ENCODE measurements at places on chromosomes 6 and 20.
A peak's percentile ranks its signal among the peaks of the same experiment; 100 is the strongest.

DNA sequence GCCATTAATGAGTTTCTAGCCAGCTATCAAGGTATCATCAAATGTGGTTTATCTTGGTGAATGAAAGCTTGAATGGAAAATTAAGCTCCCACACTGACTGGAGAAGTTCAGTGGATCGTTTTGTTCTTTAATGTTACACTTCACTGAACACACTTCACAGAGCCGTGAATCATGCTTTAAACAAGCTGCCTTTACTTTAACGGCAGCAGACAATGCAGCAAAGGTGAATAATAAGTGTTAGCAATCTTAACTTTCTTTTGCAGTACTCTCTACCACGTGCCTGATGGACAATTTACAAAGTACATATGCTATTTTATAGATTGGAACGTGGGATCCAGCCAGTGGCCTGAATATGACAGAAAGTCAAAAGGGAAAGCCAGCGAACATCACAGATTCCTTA, 424.5 kb downstream of the GRIK2 start:
- DNase-seq: peak; percentile 13

- no peak for DNase-seq
Observed at GRCh38 chr20:58950603-58951002, 30.5 kb upstream of the NELFCD start.

- DNase-seq: no peak
Observed at GRCh38 chr20:51946586-51946985, 144.3 kb upstream of the SALL4 start.

DNA sequence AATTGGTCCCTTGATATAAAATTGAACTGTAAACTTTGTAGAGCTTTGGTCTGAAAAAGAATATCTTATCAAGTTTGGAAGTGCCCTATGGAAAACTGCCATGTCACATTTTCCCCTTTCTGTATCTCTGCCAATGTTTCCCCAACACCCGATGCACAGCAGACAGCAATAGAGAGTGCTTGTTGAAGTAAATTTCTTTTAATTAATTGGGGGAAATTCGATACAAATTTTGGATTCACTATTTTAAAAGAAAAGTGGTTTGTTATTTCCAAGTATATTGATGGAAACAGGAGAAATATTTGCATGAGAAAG, 208.1 kb downstream of the OGFRL1 start:
- no peak for DNase-seq

- no peak for DNase-seq
Observed at GRCh38 chr20:54305421-54305820, 97.5 kb downstream of the PFDN4 start.

DNA sequence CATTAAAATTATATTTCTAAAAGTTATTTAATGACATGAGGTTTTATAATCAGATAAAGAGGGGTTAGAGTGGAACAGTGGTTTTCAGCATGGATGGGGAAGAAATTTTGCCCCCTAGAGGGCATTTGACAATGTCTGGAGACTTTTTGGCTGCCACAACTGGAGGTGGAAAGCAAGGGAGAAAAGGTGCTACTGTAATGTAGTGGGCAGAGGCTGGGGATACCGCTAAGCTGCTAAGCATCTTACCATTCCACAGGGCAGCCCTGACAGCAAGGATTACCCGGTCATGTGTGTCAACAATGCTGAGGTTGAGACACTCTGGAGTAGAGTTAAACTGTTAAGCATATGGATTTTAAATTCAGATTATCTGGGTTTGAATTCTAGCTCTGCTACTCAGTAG, 52.9 kb upstream of the FABP7 start:
- peak; percentile 46 for DNase-seq

DNA sequence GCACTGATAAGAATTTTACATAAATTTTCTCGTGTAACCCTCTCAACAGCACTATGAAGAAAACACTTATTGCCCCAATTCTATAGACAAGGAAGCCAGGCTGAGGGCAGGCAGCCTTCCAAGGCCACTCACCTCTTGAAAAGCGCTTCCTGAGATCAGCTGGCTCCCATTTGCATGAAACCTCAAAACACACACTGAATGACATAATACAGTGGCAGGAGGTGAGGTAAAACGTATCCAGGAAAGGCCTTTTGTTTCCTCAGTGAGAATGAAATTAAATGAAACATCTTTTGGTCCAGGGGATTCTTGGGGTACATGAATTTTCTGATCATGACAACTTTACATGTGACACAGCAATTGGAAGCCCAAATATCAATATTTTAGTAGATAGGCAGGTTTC, 112.5 kb downstream of the WDR27 start:
- DNase-seq: no peak

- DNase-seq: peak; percentile 25
Observed at GRCh38 chr6:42304053-42304712, 86.5 kb upstream of the MRPS10 start.

DNA sequence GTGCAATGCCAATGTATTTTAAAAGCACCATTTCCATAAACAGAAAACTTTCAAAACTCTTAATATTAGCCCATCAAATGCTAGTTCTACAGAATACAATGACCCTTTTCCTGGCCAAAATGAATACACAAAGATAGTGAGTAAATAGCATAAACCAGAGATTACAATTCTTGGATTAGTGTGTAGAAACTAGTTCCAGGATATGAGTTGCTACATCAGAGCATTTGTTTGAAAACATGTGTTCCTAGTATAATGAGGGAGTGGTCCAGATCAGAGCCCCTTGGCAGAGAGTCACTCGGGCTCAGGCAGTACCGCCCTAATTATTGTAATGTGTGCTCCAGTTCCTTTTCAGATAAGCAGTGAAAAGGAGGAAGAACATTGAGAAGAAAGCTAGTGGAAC, 63.7 kb upstream of the COL21A1 start:
- no peak for DNase-seq

GRCh38 chr6:5764401-5764955, 242.2 kb downstream of the NRN1 start:
- DNase-seq: no peak

GRCh38 chr6:107218142-107218541, 102.8 kb upstream of the BEND3 start:
- DNase-seq: no peak

DNA sequence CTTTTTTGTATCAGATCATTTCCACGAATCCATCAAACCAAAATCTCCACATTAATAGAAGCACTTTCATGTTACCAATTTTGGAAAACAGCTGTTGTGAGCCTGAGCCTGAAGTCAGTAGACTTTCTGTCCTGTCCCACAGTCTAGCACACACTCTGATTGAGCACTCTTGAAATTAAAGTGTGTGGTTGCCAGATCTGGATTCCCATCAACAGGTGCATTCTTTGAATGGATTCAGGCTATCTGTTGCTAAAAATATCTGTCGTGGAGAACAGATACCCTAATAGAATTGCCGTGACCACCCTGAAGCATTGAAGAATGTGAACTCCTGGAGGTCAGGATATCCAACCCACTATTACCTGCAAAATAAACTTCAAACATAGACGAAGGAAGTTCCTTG, 73.3 kb downstream of the TFAP2A start:
- no peak for DNase-seq

- no peak for DNase-seq
Observed at GRCh38 chr6:168585441-168585840, 144.5 kb downstream of the SMOC2 start.

- peak; percentile 68 for DNase-seq
Observed at GRCh38 chr20:38764567-38765318, 16.5 kb downstream of the ACTR5 start.

GRCh38 chr6:154638369-154638768, 94.8 kb upstream of the SCAF8 start:
- peak; percentile 81 for DNase-seq

DNA sequence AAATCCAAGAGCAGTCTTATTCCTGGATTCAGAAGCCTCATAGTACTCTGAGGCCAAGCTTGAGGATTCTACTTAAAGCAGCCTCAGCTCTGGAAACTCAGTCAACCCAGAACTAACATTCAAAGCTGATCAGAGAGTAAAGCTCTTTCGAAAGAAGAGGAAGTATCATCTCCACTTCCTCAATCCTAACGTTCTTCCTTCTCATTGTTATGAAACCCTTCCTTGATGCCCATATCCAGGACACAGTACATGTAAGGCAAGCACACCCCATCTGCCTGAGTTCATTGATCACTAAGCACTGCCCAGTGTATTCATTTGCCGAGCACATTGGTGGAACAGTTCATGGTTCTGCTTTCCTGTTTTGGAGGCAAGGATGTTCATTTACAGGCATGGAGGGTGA, at the start of gene IPCEF1:
IPCEF1 (minus strand) TSS at position 114 of the 400 bp plus-strand sequence. CDS start 90,856 bp downstream, outside the sequence.
- DNase-seq: no peak

DNA sequence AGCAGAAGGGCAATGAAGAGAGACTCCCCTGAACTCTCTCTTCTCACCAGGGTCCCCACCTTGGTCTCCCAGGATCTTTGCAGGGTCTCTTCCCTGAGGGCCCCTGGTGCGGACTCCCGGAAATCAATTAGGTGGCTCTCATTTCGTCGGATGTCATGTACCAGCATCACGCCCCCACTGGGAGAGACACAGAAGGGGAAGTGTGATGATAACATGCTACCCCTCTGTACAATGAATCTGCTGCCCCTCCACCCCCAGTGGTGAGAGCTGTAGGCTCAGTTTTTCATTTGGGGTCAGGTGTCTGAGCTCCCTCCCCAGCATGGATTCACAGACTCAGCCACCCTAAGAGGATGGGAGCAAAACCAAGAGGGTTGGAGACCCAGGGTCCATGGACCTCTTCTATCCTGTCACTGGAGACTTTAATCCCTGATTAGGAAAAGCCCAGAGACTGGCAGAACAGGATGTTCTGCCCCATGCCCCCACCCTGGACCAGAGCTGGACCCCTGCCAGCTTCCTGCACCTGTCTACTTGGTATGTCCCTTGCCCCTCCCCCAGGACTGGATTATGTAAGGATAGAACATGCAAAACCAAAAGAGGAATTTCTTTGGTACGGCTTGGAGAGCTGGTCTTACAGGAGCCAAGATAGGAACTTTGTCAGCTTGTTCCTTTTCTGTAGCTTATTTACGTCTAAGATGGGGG, 11.1 kb downstream of the GGT7 start:
- DNase-seq: no peak

DNA sequence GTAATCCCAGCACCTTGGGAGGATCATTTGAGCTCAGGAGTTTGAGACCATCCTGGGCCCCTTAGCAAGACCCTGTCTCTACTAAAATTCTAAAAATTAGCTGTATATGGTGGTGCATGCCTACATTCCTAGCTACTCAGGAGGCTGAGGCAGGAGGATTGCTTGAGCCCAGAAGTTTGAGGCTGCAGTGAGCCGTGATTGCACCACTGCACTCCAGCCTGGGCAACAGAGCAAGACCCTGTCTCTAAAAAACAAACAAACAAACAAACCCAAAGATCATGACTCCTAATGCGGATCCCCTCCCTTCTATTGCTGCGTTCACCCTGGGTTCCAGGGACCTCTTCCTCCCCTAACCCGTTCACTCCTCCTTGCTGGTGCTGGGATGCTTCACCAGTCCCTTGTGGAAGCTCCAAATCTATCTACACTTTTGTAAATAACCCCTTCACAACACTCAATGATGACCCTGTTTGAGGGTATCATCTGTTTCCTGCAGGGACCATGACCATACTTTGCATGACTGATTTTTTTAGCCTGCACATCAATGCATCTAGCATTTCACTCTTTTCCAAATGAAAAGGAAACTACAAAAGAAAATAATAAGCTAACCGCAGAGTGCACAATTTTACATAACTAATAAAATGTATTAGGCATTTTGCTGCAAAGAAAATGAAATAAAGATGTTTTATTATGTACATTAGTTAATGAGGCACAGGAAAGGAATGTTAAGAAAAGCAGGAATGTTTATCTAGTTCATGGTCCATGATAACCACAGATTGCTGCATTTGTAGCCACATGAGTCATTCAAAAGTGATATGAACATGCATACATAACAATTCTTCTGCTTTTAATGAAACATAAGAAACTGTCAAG, 30.5 kb upstream of the IPCEF1 start:
- DNase-seq: peak; percentile 85

- DNase-seq: peak; percentile 6
Observed at GRCh38 chr6:116971959-116972358, 94.9 kb downstream of the RFX6 start.

GRCh38 chr6:31113861-31114540, 599 bp upstream of the PSORS1C1 start:
- no peak for DNase-seq

GRCh38 chr6:155030148-155030720, 35.1 kb downstream of the TIAM2 start:
- peak; percentile 92 for DNase-seq

DNA sequence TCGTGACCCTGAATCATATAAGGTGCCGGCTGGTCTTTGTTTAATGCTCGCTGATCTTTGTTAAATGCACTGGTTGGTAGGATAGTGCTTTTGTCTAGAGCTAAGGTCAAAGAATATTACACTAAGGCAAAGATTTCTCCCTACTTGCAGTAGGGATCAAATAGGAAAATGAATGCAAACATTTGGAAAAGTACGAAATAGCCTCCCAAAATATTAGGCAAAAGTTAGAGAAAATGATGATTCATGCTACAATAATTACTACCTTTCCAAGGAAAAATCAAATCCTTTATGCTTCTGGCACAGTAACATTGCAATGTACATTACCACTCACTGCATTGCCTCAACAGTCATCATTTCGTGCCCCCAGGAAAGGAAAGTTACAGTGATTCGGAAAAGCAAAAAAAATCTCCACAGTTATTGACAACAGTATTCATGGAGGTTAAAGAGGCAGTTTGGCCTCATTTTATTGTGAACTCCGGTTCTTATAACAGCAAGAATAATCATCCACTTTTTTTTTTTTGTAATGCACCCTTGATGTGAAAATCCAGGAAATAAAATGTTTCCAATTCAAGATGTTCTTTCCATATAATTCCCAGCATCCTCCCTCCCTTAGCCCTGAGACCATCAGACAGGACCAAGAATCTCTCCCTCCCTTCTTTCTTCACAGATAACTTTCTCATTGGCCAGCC, 61.7 kb upstream of the ZMYND8 start:
- no peak for DNase-seq

- DNase-seq: no peak
Observed at GRCh38 chr20:41131594-41132387, 5.6 kb upstream of the PLCG1 start.

GRCh38 chr20:32124916-32125454, 15.5 kb downstream of the TM9SF4 start:
- DNase-seq: no peak

- no peak for DNase-seq
Observed at GRCh38 chr6:157966589-157966977, 15.1 kb upstream of the SYNJ2 start.

- no peak for DNase-seq
Observed at GRCh38 chr20:25038591-25039015, 19.3 kb downstream of the ACSS1 start.

- DNase-seq: no peak
Observed at GRCh38 chr6:148708707-148709106, 38.1 kb upstream of the UST start.

- DNase-seq: no peak
Observed at GRCh38 chr6:125924169-125924568, 32.4 kb upstream of the HINT3 start.

DNA sequence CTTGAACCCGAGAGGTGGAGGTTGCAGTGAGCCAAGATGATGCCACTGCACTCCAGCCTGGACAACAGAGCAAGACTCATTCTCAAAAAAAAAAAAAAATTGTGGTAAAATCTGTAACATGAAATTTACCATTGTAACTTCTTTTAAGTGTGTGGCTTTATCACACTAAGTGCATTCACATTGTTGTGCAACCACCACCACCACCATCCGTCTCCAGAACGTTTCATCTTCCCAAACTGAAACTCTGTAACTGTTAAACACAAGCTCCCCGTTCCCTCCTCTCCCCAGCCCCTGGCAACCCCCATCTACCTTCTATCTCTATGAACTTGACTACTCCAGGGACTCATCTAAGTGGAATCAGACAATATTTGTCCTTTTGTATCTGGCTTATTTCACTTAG, 29.7 kb downstream of the PDRG1 start:
- DNase-seq: no peak
